ENCODE measurements at places on chromosomes 3 and 15.

GRCh38 chr15:92656089-92656488 is 514 bp upstream of the FAM174B start:
- no peak for DNase-seq

DNA sequence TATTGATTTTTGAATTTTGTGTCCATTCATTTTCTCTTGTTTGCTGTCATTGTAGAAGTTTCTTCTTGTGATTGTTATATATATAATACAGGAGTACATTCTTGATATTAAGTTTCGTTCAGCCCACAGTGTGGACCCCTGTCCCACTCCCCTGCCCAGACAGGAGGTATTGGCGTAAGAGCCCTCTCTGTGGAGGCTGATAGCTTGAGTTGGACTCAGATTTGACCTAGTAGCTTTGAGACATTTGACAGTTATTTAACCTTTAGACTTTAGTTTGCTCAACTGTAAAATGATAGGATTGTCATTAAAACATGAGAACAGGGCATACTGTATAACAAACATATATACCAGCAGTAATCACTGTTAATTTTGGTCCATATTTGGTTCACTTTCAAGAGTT is 27.1 kb downstream of the GPR171 start:
- DNase-seq = no peak

DNA sequence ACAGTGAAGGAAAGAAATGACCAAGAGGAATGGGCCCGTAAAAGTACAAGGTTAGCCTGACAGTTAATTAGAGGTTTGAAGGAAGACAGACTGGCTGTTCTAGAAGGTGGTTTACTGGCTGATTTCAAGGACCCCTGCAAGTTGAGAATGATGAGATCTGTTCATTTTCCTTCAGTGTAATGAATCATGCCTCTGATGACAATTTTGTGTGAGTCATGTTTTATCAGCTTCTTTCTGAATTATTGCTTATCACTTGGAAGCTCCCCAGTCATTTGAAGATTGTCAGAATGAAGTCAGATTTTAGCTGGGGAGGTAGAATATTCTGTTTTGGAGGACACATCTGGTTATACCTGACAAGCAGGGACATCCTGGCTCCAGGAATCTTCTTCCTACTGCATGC is 50.6 kb downstream of the DRD3 start:
- DNase-seq = peak; percentile 15

DNA sequence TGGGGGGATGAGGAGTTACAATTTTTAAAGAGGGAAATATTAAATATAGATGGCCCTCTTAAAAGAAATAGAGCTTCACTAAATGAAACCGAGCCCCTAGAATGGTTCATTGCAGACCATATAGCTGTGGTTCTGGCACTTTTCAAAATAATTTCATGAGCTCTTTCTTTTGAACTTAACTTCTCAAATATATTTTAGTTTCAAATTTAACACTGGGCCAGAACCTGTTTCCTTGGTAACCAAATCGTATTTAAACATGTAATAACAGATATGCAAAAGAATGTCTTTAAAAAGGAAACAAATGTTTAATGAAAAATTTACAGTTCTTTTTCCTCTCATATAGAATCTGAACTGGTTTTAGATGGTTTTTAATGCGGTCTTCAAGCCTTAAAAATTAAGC is 20.1 kb downstream of the ZBTB38 start:
- DNase-seq = no peak

- DNase-seq = no peak
Measured at GRCh38 chr3:5055357-5056110, 66.6 kb upstream of the ARL8B start.

All from GM23248 (cell line).